Putamen (tissue), 1 donor: ENCODE measurements at places on chromosomes 4 and X.
A peak's percentile ranks its signal among the peaks of the same experiment; 100 is the strongest.

DNA sequence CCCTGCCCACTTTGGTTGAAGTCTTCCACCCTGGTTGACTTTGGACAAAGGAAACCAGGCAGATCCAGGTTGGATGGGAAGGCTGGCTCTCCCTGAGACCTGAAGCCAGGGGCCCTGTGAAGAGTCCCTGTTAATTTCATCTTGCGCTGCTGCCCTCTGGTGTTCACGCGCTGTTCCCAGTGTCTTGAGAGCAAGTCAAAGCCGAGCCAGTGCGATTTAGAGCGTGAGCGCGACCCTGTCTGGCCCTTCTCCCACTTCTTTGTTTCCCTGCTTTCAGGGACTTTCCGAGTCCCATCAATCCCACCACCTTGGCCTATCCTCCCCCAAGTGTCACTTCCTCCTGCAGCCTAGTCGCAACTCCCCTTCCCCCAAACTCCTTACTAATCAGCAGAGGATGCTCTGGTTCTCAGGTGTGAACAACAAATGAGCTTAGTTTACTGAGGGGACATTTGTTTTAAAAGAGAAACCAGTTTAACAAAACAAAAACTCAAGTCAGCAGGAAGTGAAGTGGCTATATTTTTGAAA, 25.8 kb upstream of the CHRNA9 start:
- DNase-seq = peak; percentile 74

GRCh38 chr4:173537613-173538147, 7.7 kb upstream of the HAND2 start:
- no peak for DNase-seq

GRCh38 chr4:87853108-87853507, 20.3 kb downstream of the MEPE start:
- peak; percentile 72 for DNase-seq

DNA sequence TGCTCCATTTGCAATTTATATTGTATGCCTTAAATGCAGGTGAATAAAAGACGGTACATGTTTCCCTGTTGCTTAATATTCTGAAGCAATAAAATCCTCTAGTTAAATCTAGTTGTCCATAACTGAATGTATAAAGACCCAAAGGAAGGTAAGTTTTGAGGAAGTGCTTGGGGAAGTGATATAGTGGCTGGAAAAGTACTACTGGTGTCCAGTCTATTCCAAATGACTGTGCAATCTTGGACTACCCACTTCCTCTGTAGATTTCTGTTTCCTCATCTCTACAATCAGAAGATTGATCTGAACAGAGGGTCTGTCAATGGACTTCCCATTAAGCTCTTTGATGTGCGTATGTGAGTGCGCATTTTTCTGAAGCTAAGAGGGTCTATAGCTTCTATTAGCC, 17.0 kb downstream of the SNCA start:
- no peak for DNase-seq

GRCh38 chr4:119218093-119218492, 5.6 kb downstream of the USP53 start:
- no peak for DNase-seq

DNA sequence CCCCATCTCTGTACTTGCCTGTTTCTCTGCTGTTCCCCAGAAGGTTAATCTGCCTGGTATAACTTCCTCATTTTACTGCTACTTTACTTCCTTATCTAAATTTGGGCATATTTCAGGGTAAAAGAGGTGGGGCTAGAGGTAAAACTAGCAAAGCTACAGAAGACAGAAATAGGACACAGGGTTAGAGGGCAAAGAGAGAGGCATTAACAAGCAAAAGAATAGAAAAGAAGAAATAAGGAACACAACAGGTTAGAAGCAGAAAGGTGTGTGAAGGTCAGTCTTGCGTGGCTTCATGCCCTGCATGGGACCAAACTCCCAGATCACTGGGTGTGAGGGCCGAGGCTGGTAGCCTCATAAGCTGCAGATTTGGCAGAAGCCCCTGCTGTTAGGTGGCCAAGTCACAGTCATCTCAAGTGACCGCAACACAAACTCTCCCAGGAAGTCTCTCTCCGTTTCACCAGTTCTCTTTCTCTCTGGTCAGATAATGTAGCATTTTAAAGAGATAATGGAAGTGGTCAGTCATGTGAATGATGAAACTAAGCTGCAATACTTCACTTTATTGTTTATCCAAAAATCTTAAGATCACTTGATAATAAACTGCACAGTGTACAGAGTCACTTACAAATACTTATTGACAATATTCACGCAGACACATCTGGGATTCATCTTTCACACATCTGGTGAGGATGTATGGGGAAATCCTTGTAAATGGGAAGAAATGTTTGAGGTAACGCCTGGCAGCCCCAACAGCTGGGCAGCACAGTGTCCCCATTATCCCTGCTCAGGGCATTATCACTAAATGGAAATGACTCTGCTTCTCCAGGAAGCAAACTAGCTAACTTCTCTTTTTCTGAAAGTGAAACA, 16.4 kb downstream of the TMEM154 start:
- no peak for DNase-seq

GRCh38 chr4:146243141-146243882, 29.0 kb downstream of the REELD1 start:
- DNase-seq = peak; percentile 76

DNA sequence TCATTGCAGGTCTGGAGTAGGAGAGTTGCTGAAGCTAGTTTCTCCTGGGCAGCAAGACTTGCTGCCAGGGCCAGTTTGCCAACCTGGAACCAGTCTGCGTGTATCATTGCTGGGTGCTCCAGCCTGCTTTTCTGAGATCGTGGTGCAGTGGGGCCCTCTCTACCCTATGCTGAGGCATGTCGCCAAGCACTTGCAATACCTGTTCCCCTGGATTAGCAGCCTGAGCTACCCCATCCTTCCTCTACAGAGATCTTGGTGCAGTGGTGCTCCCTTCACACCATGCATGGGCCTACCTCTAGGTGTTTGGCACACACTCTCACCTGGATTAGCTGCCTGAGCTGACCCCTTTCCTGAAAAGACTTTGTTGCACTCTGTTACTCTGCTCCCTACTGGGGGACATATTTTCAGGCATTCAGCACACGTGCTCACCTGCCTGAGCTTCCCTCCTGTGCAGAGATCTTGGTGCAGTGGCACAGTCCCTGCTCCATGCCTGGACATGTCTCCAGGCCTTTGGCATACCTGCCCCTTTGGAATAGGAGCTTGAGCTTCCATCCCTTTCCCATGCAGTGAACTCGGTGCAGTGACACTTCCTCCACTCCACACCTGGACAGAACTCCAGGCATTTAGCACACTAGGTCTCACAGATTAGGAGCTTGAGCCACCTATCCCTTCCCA, 133.7 kb upstream of the CXCL13 start:
- DNase-seq = no peak

- DNase-seq = no peak
Measured at GRCh38 chr4:48225368-48226141, 44.1 kb downstream of the TEC start.

- no peak for DNase-seq
Measured at GRCh38 chrX:136115126-136115903, 32.0 kb upstream of the FHL1 start.

DNA sequence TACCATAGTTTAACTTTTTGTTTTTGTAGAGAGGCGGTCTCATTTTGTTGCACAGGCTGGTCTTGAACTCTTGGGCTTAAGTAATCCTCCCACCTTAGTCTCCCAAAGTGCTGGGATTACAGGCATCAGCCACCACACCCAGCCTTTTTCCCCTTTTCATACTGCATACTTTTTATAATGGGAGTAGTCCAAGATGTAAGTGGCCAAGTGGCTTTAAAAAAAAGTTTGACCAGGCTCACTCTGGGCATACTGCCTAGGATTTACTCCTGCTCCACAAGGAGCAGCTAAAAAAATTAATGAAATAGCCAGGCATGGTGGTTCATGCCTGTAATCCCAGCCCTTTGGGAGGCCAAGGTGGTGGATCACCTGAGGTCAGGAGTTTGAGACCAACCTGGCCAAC, 6.0 kb downstream of the GRSF1 start:
- no peak for DNase-seq

GRCh38 chr4:165540206-165540830, 161.5 kb downstream of the CPE start:
- DNase-seq = no peak

- no peak for DNase-seq
Measured at GRCh38 chr4:55781812-55782211, 37.8 kb upstream of the EXOC1L start.

GRCh38 chr4:2172161-2172560, 69.8 kb downstream of the HAUS3 start:
- DNase-seq = no peak

DNA sequence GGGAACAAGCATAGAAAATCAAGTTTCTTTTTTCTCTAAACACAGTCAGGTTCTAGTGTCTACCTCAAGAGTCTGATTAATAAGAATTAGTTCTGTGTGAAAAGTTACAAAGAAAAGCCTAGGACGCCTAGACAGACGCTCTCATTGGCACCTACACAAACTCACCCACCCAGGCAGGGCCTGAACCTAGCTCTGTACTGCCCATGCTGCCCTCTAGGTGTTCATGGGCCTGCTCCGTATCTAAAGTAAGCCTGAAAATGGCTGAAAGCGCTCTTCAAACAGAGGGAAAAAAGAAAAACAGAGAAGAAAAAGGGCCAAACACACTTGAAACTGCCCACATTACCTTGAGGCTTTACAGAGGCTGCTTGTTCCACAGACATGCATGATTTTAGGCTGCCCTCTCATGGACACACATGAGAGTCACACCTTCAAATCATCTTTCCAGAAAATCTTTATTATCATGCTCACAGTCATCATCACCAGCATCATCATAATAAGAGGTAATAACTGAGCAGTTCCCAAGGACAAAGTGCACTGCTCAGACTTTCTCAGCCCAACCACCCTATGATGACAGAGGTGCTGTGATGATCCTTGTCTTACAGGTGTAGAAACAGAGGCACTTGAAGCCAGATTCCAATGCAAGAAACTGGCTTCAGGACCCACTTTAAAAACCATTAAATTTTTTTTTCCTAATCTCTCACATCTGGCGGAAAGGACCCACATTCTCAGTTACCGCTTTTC, 49.6 kb downstream of the MAP7D2 start:
- DNase-seq = no peak
